ENCODE measurements at places on chromosomes 2 and 18.
A peak's percentile ranks its signal among the peaks of the same experiment; 100 is the strongest.

DNA sequence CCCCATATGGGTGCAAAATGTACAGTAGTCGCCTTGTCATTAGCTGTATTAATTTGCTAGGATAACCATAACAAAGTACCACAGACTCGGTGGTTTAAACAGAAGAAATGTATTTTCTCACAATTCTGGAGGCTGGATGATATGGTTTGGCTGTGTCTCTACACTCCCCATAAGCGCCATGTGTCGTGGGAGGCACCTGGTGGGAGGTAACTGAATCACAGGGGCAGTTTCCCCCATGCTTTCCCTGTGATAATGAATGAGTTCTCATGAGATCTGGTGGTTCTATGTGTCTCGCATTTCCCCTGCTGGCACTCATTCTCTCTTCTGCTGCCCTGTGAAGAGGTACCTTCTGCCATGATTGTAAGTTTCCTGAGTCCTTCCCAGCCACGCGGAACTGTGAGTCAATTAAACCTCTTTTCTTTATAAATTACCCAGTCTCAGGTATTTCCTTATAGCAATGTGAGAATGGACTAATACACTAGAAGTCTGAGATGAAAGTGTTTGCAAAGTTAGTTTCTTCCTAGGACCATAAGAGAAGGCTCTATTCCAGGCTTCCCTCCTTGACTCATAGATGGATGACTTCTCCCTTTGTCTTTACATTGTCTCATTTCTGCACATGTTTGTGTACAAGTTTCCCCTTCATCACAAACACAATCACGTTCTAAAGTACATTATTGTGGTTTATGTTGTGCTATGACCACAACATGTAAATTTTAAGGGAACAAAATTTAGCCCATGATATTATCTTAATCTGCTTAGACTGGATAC lies 1442.6 kb downstream of the SUCLG1 start:
- no peak overlapping the region for H3K4me3 ChIP-seq
- H3K27me3 ChIP-seq, result no peaks in the 10 kb centered on the region
- no peaks in the 10 kb centered on the region for H3K4me1 ChIP-seq
- H3K27ac ChIP-seq, result no peak overlapping the region

GRCh38 chr18:12886498-12887126 lies 2.6 kb upstream of the PTPN2 start:
- no peak for DNase-seq
- no peak overlapping the region for H3K4me3 ChIP-seq
- peaks cover 16% of the 10 kb centered on the region for H3K4me1 ChIP-seq
- H3K27ac ChIP-seq, result no peak overlapping the region

GRCh38 chr2:103788951-103789350 lies 1027.1 kb downstream of the TMEM182 start:
- H3K27me3 ChIP-seq, result no peaks in the 10 kb centered on the region
- H3K4me1 ChIP-seq, result no peaks in the 10 kb centered on the region
- no peaks in the 10 kb centered on the region for H3K36me3 ChIP-seq
- no peak overlapping the region for H3K4me3 ChIP-seq

- H3K4me3 ChIP-seq, result no peak overlapping the region
- no peak overlapping the region for H3K27ac ChIP-seq
- no peaks in the 10 kb centered on the region for H3K4me1 ChIP-seq
- H3K27me3 ChIP-seq, result no peaks in the 10 kb centered on the region
- DNase-seq, result no peak
- H3K36me3 ChIP-seq, result no peaks in the 10 kb centered on the region
These were observed 230.0 kb upstream of the MGAT5 start for GRCh38 chr2:134023854-134024253.

GRCh38 chr2:219002395-219003266 lies 9.4 kb upstream of the CRYBA2 start:
- DNase-seq, result no peak
- H3K4me3 ChIP-seq, result peak overlapping the region; percentile 33
- no peaks in the 10 kb centered on the region for H3K4me1 ChIP-seq
- H3K27me3 ChIP-seq, result peaks cover 4% of the 10 kb centered on the region
- H3K27ac ChIP-seq, result no peak overlapping the region

- peaks cover 13% of the 10 kb centered on the region for H3K27me3 ChIP-seq
- H3K36me3 ChIP-seq, result no peaks in the 10 kb centered on the region
- no peak overlapping the region for H3K27ac ChIP-seq
- no peak overlapping the region for H3K4me3 ChIP-seq
These were observed 10.5 kb downstream of the FAM110C start for GRCh38 chr2:35852-36251.

DNA sequence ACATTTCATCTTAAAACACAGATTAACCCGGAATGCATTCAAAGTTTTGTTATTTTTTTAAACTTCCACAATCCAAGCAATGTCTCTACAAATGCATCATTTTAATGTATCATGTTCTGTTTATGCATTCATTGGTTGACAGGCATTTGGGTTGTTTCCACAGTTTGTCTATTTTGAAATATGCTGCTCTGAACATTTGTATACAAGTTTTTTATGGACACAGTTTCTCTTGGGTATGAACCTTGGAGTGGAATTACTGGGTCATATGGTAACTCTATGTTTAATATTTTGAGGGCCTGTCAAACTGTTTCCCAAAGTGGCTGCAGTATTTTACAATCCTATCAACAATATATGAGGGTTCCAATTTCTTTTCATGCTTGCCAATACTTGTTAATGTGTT lies 57.3 kb downstream of the GULP1 start:
- H3K27ac ChIP-seq, result no peak overlapping the region
- H3K27me3 ChIP-seq, result no peaks in the 10 kb centered on the region
- H3K4me3 ChIP-seq, result no peak overlapping the region
- H3K4me1 ChIP-seq, result peaks cover 15% of the 10 kb centered on the region
- H3K36me3 ChIP-seq, result no peaks in the 10 kb centered on the region

GRCh38 chr18:28015671-28016070 lies 161.3 kb downstream of the CDH2 start:
- no peak overlapping the region for H3K27ac ChIP-seq
- no peak overlapping the region for H3K4me3 ChIP-seq
- no peak for DNase-seq
- no peaks in the 10 kb centered on the region for H3K36me3 ChIP-seq

DNA sequence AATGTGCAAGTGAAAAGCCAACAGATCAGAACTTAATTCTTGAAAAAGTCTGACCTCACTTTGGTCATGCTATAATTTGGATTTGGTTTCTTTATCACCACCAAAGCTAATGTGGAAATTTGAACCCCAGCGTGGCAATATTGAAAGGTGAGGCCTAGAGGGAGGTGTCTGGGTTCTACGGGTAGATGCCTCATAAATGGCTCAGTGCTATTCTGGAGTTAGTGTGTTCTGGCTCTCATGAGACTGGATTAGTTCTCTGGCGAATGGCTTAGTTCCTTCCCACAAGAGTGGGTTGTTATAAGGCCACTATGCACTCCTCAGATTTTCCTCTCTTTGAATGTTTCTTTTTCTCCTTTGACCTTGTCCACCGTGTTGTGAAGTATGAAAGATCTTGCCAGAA lies 22.3 kb downstream of the ORC4 start:
- 0 out of 2 replicates have a peak, but pooled peaks cover 3% of the 10 kb centered on the region for H3K4me1 ChIP-seq
- DNase-seq, result no peak

GRCh38 chr2:129180124-129180716 lies 799.2 kb upstream of the RAB6C start:
- no peak overlapping the region for H3K4me3 ChIP-seq
- no peaks in the 10 kb centered on the region for H3K4me1 ChIP-seq
- H3K27ac ChIP-seq, result no peak overlapping the region

GRCh38 chr18:14974088-14974487 lies 226.1 kb downstream of the ANKRD30B start:
- H3K27me3 ChIP-seq, result no peaks in the 10 kb centered on the region
- no peaks in the 10 kb centered on the region for H3K4me1 ChIP-seq
- no peak overlapping the region for H3K4me3 ChIP-seq
- H3K36me3 ChIP-seq, result no peaks in the 10 kb centered on the region
- no peak overlapping the region for H3K27ac ChIP-seq

DNA sequence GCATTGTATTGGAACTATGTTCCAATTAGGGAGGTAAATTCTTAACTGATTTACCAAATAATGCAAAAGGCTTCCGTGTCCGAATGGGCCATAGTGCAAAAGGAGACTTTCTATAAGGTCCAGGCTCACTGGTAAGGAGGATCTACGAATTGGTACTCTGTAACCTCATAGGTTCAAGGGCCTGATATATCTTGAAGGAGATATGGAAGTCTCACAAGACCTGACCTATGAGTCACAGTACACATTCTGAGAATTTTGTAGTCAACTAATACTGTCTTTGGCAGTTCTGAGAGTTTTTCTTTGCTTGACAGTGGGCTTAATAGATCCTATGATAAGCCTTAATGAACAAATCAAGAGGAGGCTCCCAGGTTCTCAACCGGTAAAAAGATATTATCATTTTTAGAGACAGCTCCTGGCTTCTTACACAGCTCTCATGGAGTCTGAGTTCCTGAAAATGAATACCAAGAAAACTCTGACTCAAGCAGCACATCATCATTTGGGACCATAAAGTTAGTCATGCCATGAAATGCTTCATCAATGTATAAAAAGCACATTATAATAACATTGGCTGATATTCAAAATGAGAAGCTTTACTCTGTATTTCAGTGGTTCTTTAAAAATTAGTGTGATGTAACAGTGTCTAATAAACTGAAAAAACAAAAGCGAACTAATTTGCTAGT lies 1275.2 kb upstream of the CRIM1 start:
- H3K36me3 ChIP-seq, result no peaks in the 10 kb centered on the region
- H3K4me1 ChIP-seq, result no peaks in the 10 kb centered on the region
- H3K27me3 ChIP-seq, result no peaks in the 10 kb centered on the region
- DNase-seq, result peak; percentile 72

GRCh38 chr18:58046093-58046793 lies 2.2 kb downstream of the NEDD4L start:
- H3K4me1 ChIP-seq, result peaks cover 4% of the 10 kb centered on the region
- peak overlapping the region; percentile 83 for H3K4me3 ChIP-seq
- DNase-seq, result no peak
- no peaks in the 10 kb centered on the region for H3K27me3 ChIP-seq
- no peaks in the 10 kb centered on the region for H3K36me3 ChIP-seq

- no peak overlapping the region for H3K4me3 ChIP-seq
- DNase-seq, result no peak
- H3K36me3 ChIP-seq, result no peaks in the 10 kb centered on the region
- H3K27me3 ChIP-seq, result no peaks in the 10 kb centered on the region
These were observed 17.1 kb downstream of the HS6ST1 start for GRCh38 chr2:128301501-128301966.

DNA sequence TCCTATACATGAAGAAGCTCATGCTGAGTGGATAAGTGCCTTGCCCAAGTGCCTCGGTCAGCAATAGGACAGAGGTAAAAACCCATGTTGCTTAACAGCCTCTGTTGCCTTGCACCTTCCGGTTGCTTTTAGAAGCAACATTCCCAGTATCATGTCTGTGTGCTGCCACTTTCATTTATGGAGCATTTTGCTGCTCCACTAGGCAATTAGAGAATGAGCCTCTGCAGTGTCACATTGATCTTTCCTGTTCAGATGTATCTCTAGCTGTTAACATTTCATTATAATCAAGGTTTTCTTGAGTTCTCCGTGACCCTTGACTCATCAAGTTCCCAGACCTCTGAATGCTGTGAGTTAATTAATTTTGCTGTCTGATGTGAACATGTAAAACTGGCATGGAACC lies 134.5 kb upstream of the EPB41L3 start:
- no peaks in the 10 kb centered on the region for H3K36me3 ChIP-seq
- H3K27me3 ChIP-seq, result no peaks in the 10 kb centered on the region
- DNase-seq, result no peak
- no peak overlapping the region for H3K4me3 ChIP-seq
- H3K27ac ChIP-seq, result no peak overlapping the region

- H3K36me3 ChIP-seq, result no peaks in the 10 kb centered on the region
- H3K27ac ChIP-seq, result no peak overlapping the region
- peaks cover 7% of the 10 kb centered on the region for H3K4me1 ChIP-seq
- DNase-seq, result no peak
- no peaks in the 10 kb centered on the region for H3K27me3 ChIP-seq
- no peak overlapping the region for H3K4me3 ChIP-seq
These were observed 13.8 kb downstream of the CYP26B1 start for GRCh38 chr2:72133721-72134407.

DNA sequence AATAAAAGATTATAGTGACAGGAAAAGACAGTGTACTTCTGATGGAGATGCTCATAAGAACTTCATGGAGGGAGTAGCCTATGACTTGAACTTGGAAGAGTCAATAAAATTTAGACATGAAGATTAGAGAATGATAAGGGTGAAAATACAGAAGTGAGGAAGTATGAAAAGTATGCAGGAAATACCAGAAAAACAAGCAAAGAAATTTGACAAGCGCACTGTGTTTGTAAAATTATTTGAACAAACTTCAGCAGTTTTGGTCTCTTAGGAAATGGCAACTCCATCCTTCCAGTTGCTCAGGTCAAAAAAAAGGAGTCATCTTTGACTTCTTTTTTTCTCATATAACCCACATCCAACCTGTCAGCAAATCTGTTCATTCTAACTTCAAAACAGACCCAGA lies 864.0 kb upstream of the ZEB2 start:
- no peaks in the 10 kb centered on the region for H3K27me3 ChIP-seq
- no peak overlapping the region for H3K27ac ChIP-seq
- H3K4me3 ChIP-seq, result no peak overlapping the region
- no peak for DNase-seq
- no peaks in the 10 kb centered on the region for H3K36me3 ChIP-seq

GRCh38 chr18:53795610-53796009 lies 428.9 kb downstream of the MBD2 start:
- no peak overlapping the region for H3K4me3 ChIP-seq
- H3K36me3 ChIP-seq, result no peaks in the 10 kb centered on the region
- no peak overlapping the region for H3K27ac ChIP-seq
- DNase-seq, result no peak
- no peaks in the 10 kb centered on the region for H3K4me1 ChIP-seq
- no peaks in the 10 kb centered on the region for H3K27me3 ChIP-seq

DNA sequence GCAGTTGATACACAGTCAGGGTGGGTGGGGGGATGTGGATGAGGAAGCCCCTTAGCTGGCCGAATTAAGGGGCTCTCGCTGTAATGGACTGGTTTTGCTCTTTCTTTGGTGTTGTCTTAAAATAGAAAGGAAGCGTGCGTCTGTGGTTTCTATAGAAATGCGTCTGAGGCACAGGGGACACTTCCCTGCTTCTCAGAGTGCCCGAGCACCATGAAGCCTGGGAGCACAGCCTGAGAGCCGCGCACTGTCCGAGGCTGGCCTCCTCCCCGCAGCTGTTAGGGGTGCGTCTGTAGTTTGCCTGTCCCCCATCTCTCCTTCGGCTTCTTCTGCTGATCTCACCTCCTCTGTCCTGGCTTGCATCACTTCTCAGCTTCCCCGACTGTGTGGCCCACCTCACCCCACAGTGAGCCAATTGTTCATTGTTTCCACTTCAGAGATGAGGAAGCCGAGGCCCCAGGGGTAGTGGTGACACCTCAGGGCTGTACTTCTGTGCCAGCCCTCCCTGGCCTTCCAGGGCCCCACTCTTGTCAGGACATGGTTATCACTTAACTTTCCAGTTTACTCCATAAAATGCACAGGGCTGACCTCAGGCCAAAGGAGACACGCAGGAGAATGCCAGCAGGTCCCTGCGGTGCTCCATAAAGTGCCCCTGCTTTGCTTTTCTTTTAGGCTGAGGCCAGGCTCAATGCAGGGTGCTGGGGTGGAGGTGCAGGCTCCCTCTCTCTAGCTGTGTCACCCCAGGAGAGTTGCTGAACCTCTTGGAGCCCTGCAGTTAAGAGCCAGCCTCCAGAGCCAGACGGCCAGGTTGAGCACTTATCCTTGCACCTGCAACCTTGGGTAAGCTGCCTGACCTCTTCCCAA lies 210.6 kb downstream of the SEPTIN10 start:
- no peak for DNase-seq
- H3K4me3 ChIP-seq, result no peak overlapping the region
- H3K27ac ChIP-seq, result no peak overlapping the region
- no peaks in the 10 kb centered on the region for H3K36me3 ChIP-seq

- H3K27ac ChIP-seq, result no peak overlapping the region
- no peaks in the 10 kb centered on the region for H3K27me3 ChIP-seq
- no peak for DNase-seq
- no peak overlapping the region for H3K4me3 ChIP-seq
These were observed 31.5 kb upstream of the SCG2 start for GRCh38 chr2:223633656-223634055.

- H3K4me3 ChIP-seq, result no peak overlapping the region
- no peak overlapping the region for H3K27ac ChIP-seq
- H3K4me1 ChIP-seq, result no peaks in the 10 kb centered on the region
- H3K27me3 ChIP-seq, result no peaks in the 10 kb centered on the region
These were observed 24.7 kb downstream of the COPS7B start for GRCh38 chr2:231810905-231811304.
